Uterine smooth muscle cell (primary cell): ENCODE measurements at places on chromosomes 1 and 21. TPM values are rescaled to one million over a fixed set of nuclear protein-coding genes. Genes with fewer than 3 reads are reported as not detected.

CACHD1 gene
- total RNA-seq: 2.8 and 5.0 TPM in 2 replicates

EDN2 gene
- not detected in 2 replicates for total RNA-seq

TTLL10 gene
- total RNA-seq: 0.12 TPM in 1 of 2 replicates, not detected in the other

ZMYM1 gene
- total RNA-seq: 25.6 and 26.7 TPM in 2 replicates

USH2A gene
- total RNA-seq: under 0.01 TPM in 1 of 2 replicates, not detected in the other

BTBD8 gene
- total RNA-seq: 4.1 and 5.5 TPM in 2 replicates

USP25 gene
- total RNA-seq: 42.7 and 53.2 TPM in 2 replicates
